ENCODE measurements at places on chromosomes 13 and 19.
A peak's percentile ranks its signal among the peaks of the same experiment; 100 is the strongest.

DNA sequence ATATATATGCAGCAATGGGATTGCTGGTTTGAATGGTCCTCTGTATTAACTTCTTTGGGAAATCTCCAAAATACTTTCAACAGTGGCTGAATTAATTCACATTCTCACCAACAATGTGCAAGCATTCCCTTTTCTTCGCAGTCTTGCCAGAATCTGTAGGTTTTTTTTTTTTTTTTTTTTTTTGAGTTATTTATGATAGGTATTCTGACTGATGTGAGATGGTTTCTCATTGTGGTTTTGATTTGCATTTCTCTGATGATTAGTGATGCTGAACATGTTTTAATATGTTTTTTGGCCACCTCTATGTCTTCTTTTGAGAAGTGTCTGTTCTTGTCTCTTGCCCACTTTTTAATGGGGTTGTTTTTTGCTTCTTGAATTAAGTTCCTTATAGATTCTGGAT, 2041.5 kb upstream of the PCDH20 start:
- no peak for DNase-seq

DNA sequence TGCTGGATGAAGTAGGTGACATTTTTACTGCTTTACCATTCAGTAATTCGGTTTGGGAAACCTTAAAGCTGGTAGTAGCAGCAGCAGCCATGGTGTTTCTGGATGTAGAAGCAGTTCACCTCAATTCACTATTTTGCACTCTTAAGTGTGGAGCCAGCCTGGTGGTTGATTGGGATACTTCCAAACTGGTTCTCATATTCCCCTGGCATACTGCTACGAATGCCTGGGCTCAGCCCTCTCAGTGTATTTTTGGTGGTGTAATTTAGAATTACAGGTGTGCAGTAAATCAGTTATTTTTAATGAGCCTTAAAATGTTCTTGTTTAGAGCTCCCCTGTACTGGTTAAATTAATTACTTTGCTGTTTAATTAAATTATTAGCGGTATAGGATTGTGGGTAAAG, 12.4 kb downstream of the HNRNPM start:
- no peak for DNase-seq

DNA sequence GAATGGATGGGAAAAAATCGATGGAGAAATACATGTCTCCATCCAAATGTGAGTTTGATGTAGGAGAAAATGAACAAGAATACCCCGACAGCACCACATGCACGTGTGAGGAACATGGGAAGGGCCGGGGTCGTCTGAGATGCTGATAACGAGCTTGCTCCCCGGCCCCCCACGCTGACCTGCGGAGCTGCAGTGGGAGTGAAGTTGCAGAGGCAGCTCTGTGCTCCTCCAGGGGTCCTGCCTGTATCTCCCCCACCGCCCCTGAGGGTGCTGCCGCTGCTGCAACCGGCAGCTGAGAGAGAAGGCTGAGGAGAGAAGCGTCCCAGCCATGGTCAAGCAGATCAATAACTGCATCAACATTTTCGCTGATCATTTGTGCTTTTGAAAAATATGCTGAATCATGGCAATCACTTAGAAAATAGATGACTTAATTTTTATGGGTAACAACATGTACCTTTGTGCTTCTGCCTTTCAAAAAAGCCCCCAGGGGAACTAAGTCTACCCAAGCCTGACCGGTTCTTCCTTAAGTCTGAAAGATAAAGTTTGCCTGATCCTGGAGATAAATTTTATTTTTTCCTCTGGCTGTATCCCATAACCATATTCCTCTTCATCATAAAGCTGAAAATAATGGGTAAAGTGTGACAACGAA, 18.2 kb upstream of the NAXD start:
- no peak for DNase-seq

DNA sequence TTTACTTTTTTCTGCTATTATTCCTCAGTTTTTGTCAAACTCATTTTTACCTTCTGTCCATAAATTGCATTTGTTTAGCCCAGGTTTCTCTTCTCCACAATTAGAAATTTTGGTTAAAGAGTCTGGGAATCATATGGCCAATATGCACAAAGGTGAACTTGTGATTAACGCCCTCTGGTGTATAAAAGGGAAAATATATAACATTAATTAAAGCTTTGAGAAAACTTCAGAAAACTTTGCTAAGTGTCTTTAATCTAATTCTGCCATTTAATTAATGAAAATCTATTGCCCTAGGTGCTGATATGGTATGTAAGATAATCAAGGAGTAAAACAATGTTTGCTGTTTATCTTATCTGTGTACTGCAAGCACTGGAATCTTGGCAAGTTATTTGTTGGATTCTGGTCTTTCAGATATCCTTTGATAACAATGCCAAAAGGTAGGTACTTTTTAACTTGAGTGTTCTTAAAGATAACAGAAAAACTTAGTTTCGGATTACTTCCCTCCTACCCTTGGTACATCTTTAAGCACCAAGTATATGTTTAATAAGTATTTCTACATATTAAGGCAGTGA, 402.6 kb downstream of the SUCLA2 start:
- DNase-seq: no peak

GRCh38 chr13:28651810-28652401, 7.0 kb upstream of the POMP start:
- no peak for DNase-seq

DNA sequence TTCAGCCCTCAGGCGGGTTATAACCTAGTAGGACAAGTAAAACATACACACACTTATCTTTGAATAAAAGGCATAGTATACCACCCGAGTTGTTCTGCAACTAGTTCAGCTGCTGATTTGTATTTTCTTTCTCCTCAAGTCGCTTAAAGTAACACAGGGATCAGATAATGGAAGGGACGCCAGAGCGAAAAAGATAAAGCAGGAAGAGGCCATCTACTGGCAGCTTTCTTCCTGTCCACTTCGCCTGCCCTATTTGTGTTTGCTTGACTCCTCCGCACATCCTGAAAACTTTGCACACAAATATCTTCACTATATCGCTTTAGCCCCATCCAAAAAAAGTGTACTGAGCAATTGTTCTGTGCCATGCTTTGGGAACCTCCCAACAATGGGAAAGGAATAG, 238.0 kb upstream of the SOX21 start:
- DNase-seq: no peak

DNA sequence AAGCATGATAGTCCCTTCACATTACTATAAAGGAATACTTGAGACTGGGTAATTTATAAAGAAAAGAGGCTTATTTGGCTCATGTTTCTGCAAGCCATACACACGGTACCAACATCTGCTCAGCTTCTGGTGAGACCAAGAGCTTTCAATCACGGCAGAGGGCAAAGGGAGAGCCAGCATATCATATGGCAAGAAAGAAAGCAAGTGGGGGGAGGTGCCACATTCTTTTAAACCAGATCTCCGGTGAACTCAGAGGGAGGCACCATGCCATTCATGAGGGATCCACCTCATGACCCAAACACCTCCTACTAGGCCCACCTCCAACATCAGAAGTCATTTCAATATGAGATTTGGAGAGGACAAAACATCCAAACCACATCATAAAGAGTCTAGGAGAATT, 20.3 kb downstream of the XPO4 start:
- no peak for DNase-seq

DNA sequence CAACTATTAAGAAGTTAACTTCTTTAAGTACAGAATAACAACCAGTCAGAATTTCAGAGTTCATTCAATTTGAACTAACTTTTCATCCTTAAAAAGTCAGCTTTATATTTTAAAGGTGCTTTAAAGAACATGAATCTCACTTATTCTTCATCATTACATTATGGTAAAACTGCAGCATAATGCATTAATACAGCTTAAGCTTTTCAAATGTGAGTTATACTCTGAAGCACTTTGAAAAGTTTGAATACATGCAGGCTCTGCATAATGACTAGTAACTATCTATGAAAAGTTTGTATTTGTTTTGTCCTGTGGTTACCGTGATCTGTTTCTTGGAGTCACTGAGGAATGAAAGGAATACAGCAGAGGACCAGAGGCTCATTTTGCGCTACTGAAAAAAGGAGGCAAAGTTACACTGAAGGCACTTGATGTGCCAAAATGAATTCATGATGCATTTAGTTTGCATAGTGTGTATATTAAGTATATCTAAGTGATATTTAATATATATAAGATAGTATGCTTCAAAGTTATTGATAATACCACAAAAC, 4.1 kb downstream of the PCDH17 start:
- no peak for DNase-seq

GRCh38 chr13:19685437-19685836, 52.0 kb downstream of the MPHOSPH8 start:
- no peak for DNase-seq

- DNase-seq: no peak
These were observed 8.5 kb downstream of the UNC13A start for GRCh38 chr19:17679526-17680229.

DNA sequence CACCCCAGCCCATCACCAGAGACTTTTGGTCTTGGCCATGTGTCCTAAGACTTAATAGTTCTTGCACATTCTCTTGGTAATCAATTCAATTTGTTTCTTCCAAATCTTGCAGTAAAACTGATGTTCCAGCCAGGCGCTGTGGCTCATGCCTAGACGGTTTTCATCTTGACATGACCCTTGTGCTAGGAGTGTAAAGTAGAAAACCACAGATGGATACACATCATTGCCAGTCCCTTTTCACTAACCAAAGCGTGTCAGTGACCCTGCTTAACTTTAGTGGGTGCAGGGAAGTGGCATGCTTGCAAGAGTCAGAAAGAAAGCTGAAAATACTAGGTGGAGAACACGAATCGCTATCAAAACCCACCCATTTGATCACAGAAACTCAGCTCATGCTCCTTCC, 18.0 kb upstream of the CD70 start:
- no peak for DNase-seq

DNA sequence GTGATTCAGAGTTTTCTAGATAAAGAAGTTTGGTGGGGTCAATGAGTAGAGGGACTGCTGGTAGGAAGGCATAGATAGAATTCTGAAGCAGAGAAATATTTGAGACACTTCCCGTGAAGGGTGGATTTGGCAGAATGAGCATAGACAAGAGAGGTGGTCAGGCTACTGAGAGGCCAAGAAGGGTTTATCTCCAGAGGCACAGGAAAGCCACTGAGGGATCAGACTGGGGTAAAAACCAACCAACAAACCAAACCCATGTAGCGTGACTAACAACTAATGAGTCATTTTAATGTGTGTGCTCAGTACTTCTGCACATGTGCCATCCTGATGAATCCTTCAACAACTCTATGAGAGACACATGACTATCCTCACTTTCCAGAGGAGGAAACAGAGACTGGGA, 60.0 kb upstream of the SERP2 start:
- peak; percentile 61 for DNase-seq

DNA sequence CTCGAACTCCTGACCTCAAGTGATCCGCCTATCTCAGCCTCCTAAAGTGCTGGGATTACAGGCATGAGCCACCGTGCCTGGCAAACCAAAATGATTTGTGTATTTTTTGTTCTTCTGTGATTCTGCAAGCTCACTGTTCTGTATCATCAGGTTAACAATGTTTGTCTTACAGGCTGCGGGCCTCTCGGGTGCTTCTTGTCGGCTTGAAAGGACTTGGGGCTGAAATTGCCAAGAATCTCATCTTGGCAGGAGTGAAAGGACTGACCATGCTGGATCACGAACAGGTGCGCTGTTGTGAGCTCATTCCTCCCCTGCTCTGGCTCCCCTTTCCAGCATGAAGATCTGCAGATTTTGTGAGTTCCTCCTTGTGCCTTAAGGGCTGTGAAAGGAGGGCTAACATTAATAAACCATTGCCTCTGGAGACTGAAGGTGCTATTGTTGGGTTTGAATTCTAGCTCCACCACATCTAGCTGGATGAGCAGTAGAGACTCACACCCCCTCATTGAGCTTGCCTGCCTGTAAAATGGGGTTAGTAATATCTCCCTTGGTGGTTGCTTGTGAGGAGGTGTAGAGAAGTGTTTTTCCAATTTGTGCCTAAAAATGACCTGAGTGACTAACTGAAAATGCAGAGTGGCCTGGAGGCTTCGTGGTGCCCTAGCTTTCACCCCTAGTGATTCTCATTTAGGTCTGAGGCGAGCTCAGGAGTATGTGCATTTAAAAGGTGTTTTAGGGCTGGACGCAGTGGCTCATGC, 12.9 kb downstream of the SAE1 start:
- DNase-seq: no peak

GRCh38 chr19:16342002-16342715, 17.5 kb downstream of the KLF2 start:
- DNase-seq: peak; percentile 59

DNA sequence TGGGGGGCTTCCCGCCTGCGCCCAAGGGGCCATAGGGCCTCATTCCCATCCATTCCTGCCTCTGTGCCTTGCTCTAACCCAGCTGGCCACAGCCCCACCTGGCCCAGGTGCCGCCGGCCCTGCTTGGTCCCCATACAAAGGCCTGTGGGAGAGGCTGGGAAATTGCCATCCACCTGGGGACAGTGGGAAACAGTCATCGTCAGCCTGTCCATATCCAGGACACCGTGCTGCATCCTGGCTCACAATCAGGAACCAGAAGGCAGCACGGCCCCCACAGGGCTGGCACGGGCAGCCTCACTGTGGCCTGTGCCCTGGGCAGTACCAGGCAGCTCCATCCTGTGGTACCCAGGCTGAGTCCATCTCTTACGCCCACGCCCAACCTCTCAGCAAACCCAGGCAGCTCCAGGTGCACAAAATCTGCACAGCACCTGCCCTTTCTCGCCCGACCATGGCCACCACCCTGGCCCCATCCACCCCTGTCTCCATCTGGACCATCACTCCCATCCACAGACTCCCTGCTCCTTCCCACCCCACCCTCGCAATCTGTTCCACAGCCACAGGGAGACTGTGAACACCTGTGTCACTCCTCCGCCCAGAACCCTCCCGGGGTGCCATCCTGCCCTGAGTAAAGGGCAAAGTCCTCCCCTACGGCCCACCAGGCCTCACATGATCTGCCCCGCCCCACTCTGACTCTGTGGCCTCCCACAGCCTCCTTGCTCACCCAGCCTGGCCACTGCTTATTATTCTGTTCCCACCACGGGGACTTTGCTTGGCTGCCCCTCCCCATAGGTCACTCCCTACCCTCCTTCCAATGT, 21.1 kb upstream of the FBXO27 start:
- no peak for DNase-seq

- no peak for DNase-seq
These were observed 18.6 kb upstream of the LMTK3 start for GRCh38 chr19:48530066-48530720.

GRCh38 chr19:48755084-48755641, at the start of gene FGF21:
Gene FGF21, plus strand, starts transcription at chr19:48755524. Its CDS starts 713 bp downstream, at chr19:48756237.
- DNase-seq: no peak

DNA sequence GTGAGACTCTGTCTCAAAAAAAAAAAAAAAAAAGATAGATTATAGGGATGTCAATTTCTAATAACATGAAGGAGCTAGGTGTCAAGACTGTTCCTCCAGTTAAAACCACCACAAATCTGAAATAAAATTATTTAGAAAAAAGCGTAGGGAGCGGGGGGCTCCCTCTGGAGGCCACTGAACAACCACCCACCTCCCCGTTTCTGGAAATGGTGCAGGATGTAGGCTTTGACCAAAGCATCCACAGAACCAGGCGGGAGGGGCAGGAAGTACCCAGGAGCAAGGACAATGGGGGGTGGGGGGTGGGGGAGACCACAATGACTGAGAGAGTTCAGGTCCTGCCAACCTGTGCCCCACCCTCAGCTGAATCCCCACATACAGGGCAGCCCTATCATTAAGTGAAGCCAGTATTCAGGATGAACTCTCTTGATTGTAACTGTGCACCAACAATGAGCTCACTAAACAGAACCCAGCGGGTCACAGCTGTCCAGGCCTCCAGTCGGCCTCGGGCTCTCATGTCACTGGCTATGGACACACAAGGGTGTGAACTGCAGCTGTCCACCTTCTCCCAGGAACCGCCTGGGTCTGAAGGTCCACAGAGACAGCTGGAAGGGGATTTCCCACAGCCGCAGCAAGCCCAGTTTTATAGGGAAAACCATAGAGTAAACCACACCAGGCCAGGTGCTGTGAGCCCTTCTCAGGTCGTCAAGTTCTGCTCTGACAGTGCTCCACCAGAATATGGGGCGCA, 6.6 kb downstream of the ZSCAN18 start:
- no peak for DNase-seq

- no peak for DNase-seq
These were observed 38.4 kb upstream of the CYP4F8 start for GRCh38 chr19:15576526-15577156.

Measured in GM04504 (cell line).